Right atrium auricular region (tissue), 2 donors: ENCODE measurements at places on chromosomes 5 and 9. TPM values are rescaled to one million over a fixed set of nuclear protein-coding genes. Genes with fewer than 3 reads are reported as not detected.
A peak's percentile ranks its signal among the peaks of the same experiment; 100 is the strongest.

DNA sequence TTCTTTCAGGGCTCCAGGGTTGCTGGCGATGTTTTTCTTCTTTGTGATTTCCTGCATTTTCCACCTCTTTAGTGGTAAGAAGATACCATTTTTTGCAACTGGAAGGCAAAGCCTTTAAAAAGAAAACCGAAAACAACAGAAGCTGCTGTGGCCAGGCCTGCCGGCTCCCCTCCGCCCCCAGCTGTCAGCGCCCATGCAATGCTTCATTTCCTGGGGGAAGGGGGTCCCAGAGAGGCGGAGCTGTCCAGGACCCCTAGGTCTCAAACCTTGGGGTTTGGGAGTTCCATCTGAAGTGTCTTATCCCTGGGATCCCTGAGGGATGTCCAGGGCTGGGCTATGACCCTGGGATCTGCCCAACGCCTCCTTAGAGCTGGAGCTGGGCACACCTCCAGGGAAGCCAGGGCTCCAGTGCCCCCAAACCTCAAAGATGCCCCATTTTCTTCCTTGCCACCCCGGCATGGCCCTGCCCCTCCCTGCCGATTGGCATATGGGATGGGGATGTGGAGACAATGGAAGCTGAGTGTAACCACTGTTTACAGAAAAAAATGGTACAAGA lies 257.2 kb upstream of the MVB12B start:
- H3K4me3 ChIP-seq, result no peak overlapping the region
- no peak for DNase-seq

Gene MCC
- total RNA-seq, result 31.7 TPM

- no peak overlapping the region for H3K27ac ChIP-seq
- no peaks in the 10 kb centered on the region for H3K27me3 ChIP-seq
- H3K36me3 ChIP-seq, result no peaks in the 10 kb centered on the region
Measured at GRCh38 chr5:127865273-127865672, 162.1 kb downstream of the CCDC192 start.

- H3K27me3 ChIP-seq, result no peaks in the 10 kb centered on the region
- H3K4me1 ChIP-seq, result peaks cover 55% of the 10 kb centered on the region
- DNase-seq, result no peak
- peak overlapping the region; percentile 34 for H3K27ac ChIP-seq
Measured at GRCh38 chr9:33189331-33189791, 22.2 kb upstream of the B4GALT1 start.

- no peaks in the 10 kb centered on the region for H3K4me1 ChIP-seq
- no peak overlapping the region for H3K27ac ChIP-seq
- H3K4me3 ChIP-seq, result no peak overlapping the region
- no peaks in the 10 kb centered on the region for H3K36me3 ChIP-seq
- no peaks in the 10 kb centered on the region for H3K27me3 ChIP-seq
Measured at GRCh38 chr9:110928599-110928998, 109.7 kb downstream of the LPAR1 start.

Gene PRSS3
- 3.5 TPM for total RNA-seq

GRCh38 chr5:111229871-111230810 lies 6.0 kb downstream of the CAMK4 start:
- H3K27me3 ChIP-seq, result no peaks in the 10 kb centered on the region
- no peak overlapping the region for H3K27ac ChIP-seq
- H3K4me3 ChIP-seq, result no peak overlapping the region
- DNase-seq, result no peak
- no peaks in the 10 kb centered on the region for H3K36me3 ChIP-seq
- no peaks in the 10 kb centered on the region for H3K4me1 ChIP-seq

DNA sequence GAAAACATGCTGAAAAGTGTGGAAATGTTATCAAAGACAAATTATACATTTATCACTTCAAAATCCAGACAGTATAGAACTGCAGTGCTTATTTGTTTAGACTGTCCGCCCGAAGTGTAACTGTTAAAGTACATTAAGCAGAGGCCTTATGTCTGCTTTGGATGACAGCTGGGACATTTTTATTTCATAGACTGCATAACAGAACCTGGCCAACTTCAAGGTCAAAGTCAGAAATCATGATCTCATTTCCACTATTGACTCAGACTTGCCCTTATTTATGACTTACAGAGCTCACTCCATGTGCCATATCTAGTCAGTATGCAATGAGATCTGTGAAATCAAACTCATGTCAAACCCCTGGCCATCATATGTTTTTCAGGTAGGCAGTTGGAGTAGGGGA lies 87.7 kb downstream of the RAB3C start:
- H3K27ac ChIP-seq, result no peak overlapping the region
- no peaks in the 10 kb centered on the region for H3K4me1 ChIP-seq

Gene CKS2
- 7.4 TPM for total RNA-seq

DNA sequence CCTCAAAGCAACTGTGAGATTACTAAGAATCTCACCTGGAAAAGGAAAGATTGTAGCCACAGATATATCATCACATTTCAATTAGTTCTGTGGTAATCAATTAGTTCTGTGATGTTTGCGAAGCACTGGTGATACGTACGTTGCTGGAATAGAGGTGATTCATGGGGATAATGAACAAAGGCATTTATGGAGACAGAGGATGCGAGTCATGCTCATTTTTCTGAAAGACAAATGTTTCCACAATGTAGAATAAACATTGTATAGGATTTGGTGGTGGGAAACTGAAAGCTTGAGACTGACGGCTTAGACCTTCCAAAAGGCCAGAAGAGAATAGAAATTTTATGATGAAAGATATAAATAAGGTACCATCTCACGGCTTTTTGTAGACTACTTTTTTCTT lies 507.3 kb upstream of the TYRP1 start:
- H3K4me1 ChIP-seq, result no peaks in the 10 kb centered on the region
- H3K36me3 ChIP-seq, result no peaks in the 10 kb centered on the region
- H3K27me3 ChIP-seq, result no peaks in the 10 kb centered on the region

DNA sequence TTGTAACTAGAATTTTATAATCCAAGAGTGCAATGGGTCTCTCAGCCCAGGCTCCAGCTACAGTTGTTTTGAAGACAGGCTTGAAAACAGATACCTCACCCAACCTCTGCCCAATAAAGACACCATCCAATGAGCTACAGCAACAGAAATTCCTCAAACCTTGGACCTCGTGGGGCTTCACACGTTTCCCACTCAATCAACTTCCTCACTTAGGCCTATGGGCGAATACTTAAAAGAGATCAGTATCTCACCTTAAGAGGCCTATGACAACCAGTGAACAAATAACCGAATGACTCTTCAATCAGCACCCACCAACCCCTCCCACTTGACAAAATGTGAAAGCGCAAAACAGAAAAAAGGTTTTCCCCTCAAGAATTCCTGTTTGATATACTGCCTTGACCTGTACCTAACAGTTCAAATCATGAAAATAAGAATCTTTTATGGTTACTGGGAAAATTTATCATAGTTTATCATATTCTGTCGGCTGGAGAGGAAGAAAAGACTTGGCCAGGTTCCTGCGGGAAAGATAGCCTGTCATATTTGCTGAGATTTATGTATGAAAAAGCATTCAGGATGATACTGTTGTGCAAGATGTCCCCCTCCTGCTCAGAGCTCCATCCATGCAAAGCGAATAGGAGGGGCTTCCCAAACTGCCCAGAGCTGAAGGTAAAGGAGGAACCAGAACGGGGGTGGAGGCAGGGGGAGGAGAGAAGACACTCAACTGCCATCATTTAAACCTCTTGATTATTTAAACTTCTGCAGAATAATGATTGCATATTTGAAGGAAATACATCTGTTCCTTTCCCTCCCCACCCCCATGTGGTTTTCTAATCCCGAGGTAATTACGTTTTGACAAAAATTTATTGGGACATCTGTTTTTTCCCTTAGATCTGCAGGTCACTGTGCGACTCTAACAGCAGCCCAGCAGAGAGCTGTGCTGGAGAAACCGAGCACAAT lies 256.3 kb downstream of the NFIB start:
- no peak for DNase-seq
- no peaks in the 10 kb centered on the region for H3K4me1 ChIP-seq
- H3K36me3 ChIP-seq, result no peaks in the 10 kb centered on the region
- no peak overlapping the region for H3K4me3 ChIP-seq

- no peak overlapping the region for H3K27ac ChIP-seq
- no peaks in the 10 kb centered on the region for H3K36me3 ChIP-seq
- H3K4me3 ChIP-seq, result no peak overlapping the region
- H3K4me1 ChIP-seq, result no peaks in the 10 kb centered on the region
- no peaks in the 10 kb centered on the region for H3K27me3 ChIP-seq
- no peak for DNase-seq
Measured at GRCh38 chr5:13660072-13660471, 284.4 kb downstream of the DNAH5 start.

DNA sequence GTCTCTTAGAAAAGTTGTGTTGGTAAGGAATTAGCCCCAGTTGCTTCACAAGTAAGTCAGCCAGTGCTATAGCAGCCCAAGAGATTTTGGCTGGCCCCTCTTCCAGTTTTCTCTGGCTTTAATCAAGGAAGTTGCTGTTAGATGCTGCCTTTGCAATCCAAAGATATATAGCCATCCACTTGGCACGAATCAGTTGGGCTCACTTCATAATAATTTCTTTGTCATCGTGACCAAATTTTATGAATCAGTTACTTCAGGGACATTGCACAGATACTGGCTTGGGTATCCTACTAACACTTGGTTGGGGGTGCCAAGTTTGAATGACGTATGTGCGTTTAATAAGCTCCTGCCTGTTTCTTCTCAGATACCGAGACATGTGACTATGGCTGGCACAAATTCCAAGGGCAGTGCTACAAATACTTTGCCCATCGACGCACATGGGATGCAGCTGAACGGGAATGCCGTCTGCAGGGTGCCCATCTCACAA lies 81.5 kb downstream of the VCAN start:
- H3K27me3 ChIP-seq, result no peaks in the 10 kb centered on the region
- H3K4me3 ChIP-seq, result no peak overlapping the region

Gene C5orf34
- 0.56 TPM for total RNA-seq

Gene SLC23A1
- not detected for total RNA-seq

- DNase-seq, result no peak
- no peaks in the 10 kb centered on the region for H3K27me3 ChIP-seq
- H3K27ac ChIP-seq, result no peak overlapping the region
- no peaks in the 10 kb centered on the region for H3K4me1 ChIP-seq
- H3K36me3 ChIP-seq, result no peaks in the 10 kb centered on the region
- H3K4me3 ChIP-seq, result no peak overlapping the region
Measured at GRCh38 chr5:78387468-78388153, 27.2 kb downstream of the SCAMP1 start.

DNA sequence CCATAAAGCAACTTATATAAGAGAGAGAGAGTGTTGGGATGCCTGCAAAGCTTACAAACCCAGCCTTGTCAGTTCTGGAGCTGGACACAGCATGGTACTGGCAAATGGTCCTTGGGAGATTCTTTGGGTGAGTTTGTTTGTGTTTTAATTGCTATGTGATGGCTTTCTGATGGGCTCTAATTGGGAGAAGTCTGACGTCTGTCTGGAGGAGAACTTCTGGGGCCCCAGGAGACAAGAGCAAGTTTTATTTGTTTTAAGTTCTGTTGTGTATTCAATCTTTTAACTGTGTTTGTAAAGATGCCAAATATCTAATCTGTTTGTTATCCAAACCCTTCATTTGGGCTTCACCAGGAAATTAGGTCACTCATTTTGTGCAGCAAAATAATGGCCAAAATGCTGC lies 50.3 kb upstream of the AFAP1L1 start:
- H3K27ac ChIP-seq, result peak overlapping the region; percentile 49
- H3K36me3 ChIP-seq, result peaks cover 9% of the 10 kb centered on the region
- no peaks in the 10 kb centered on the region for H3K4me1 ChIP-seq
